ENCODE measurements at places on chromosomes 2 and 18.

DNA sequence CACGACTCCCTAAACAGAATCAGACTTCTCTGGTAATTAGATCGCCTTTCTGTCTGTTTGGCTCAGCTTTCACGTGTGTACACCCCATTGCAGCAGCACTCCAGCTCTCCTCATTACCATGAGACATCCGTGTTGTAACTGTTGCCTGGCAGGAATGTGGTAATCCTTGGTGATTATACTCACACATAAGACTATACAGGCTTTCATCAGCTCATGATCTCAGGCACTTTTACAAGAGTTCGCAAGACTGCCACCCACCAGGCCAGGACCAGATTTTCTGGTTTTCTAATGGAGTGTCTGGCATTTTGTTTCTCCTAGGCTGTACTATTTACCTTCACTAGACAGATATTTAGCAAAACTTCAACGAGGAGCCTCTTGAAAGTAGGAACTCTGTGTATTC is 50.2 kb downstream of the ACVR1 start:
- DNase-seq, result peak; percentile 64

GRCh38 chr2:152950126-152950525 is 231.7 kb downstream of the ARL6IP6 start:
- no peak for DNase-seq

GRCh38 chr2:195674491-195675221 is 17.6 kb downstream of the SLC39A10 start:
- no peak for DNase-seq

GRCh38 chr2:174667250-174667860 is 69.8 kb upstream of the WIPF1 start:
- no peak for DNase-seq

GRCh38 chr18:57806978-57807285 is 3.8 kb upstream of the ATP8B1 start:
- peak; percentile 37 for DNase-seq

DNA sequence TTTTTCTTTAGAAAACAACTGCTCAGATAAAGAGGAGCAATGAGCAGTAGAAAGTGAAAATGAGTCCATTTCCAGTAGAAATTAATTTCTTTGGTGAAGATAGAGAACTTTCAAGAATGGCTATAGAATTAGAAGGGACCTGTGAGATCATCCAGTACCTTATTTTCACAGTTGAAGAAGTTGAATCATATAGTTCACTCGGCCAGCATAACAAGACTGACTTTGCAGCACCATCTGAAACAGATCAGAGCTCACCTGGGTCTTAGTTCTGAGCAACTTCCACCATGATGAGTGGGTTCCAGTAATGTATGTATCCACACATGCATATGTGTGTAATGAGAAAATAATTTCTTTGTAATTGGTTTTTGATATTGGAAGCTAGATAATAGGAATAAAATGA is 58.6 kb downstream of the CERS6 start:
- no peak for DNase-seq

- no peak for DNase-seq
These were observed 2.1 kb downstream of the KLF7 start for GRCh38 chr2:207163756-207164005.

- DNase-seq, result peak; percentile 90
These were observed 181.2 kb downstream of the ATAD2B start for GRCh38 chr2:23745726-23746105.

DNA sequence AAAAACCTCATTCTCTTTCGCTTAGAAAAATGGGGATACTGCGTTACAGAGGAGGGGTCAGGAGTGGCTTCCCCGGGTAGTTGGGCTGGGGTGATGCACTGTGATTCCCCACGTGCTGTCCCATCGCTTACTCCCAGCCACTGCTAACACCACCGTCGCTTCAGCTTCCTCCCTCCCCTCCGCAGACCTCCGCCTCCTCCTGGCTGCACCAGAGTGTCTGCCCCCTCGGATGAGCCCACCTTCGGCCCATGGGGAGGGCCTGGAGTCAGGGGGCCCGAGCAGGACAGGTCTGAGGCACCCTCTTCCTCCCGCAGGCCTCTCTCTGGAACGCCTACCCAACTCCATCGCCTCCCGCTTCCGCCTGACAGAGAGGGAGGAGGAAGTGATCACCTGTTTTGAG is 59.1 kb upstream of the MCFD2 start:
- DNase-seq, result no peak

GRCh38 chr2:104944495-104944894 is 90.6 kb downstream of the POU3F3 start:
- no peak for DNase-seq

DNA sequence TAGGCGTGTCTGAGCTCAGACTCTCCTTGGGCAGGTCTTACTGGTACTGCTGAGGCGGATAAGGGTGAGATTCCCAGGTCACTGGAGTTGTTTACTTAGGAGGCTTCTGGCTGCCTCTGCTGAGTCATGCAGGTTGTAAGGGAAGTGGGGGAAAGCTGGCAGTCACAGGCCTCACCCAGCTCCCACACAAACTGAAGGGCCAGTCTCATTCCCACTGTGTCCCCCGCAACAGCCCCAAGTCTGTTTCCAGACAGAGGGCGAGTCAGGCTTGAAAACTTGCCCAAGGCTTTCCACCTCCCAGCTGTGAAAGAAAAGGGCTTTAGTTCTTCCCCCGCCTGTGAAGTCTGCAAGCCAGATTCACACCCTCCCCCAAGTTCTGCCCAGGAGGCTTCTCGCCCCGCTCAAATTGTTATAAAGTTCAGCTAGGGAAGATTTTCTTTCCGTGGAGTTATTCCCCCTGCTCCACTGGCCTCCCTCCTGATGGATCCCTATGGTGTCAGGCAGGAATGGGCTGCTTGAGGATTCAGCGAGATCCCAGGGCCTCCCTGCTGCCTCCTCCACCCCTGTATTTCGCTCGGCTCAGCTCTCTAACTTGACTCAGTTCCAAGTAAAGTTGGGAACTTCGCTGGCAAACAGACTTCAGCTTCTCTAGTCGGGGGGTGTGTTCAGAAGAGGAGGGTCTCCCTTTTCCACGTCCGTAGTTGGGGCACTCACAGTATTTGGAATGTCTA is 248.6 kb downstream of the NR4A2 start:
- DNase-seq, result no peak

DNA sequence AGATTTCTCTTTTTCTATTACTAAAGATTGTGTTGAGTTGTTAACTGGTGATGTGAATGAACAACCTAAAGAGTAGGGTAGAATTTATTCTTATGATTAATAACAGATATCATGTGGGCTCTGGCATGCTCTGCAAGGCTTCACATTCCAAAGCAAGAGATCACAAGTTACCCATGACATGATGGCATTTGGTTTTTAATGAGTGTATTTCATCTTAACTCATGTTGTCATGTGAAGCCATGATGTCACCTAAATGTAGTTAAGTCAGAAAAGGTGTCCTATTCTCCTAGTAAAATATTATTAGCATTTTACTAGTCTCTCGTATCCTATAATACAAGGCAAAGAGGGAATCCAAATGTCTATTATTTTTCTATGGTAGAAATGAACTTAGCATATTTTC is 678.0 kb downstream of the ARHGAP15 start:
- no peak for DNase-seq

- DNase-seq, result no peak
These were observed 167.1 kb downstream of the PDE1A start for GRCh38 chr2:182259629-182260150.

GRCh38 chr2:25358836-25359235 is 17.1 kb upstream of the DNMT3A start:
- DNase-seq, result no peak

DNA sequence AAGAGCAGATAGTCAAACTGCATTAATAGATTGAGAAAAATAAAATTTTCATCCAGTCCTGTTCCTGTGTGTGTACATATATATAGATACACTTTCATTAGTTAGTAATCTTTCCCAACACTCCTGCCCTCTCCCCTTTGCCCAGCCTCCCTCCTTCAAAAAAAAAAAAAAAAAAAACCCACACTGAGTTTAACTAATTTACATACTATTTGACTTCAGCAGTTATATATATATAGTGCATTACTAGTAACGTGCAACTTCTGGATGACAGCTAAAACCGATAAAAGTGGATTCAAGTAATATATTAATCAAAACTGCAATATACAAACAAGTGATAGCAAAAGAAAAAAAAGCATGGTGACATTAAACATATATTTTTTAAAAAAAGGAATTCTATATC is 1.4 kb downstream of the FIGN start:
- DNase-seq, result no peak

DNA sequence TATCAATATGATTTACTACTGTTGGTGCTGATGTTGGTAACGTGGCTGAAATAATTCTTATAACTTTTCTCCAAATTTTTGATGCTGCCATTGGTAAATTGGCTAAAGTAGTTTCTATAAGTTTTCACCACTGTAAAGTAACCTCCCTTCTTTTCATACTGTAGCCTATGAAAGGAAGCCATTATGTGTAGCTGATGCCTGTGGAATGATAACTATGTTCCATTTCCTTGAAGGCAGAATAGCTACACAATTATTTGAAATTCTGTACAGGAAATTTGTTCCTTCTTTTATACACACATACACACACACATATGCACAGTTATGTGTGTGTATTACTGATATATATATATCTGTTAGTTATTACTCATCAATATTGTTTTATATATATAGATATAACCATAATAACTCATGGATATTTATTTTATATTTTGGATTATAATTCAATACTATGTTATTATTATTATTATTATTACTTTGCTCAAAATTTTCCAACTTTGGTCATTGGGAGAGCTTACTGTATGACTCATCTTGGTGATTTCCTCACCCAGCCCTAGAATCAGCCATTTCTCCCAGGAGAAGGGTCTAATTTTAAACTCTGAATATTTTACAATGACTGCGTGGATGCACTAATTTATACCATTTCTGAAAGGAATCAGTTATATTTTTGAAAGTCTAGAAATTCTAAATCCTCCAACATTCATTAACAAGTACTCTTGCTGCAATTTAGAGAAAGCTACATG is 1677.7 kb downstream of the SUCLG1 start:
- no peak for DNase-seq

DNA sequence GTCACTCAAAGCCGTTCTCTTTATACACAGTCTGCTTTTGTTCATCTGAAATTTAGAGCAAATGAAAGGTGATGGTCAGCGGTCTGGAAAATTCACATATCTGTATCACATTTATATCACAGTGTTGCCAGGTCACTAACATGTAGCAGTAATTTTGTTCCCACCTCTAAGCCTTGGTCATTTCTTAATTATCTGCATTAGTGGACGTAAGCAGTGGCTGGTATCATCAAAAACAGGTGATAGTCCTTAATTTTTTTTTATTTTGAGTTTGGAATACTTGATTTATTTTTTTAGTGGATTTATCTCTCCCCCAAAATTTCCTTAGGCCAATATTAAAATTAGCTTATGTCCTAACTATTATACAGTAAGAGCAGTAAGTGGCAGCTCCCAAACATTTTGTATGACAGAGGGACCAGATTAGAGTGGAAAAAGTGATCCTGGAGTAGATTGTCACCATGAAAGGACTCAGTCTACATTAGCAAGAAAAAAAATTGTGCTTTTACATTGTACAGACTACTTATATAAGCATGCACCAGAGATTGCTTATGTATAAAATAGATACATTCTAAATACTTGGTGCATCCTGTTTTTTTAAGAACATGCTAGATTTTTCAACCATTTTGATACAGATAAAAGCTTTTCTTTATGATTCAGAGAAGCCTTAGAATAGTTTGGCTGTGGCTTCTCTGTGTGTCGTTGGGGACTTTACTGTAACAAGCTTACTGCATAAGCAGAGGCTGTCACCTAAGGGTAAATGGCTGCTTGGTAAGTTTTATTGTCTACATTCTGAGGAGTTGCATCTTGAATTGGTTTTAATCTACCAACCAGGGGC is 65.0 kb downstream of the MAPRE2 start:
- DNase-seq, result no peak

GRCh38 chr2:202375033-202375608 is 1.0 kb upstream of the BMPR2 start:
- no peak for DNase-seq

GRCh38 chr2:201618744-201619662 is 24.3 kb downstream of the TMEM237 start:
- no peak for DNase-seq

DNA sequence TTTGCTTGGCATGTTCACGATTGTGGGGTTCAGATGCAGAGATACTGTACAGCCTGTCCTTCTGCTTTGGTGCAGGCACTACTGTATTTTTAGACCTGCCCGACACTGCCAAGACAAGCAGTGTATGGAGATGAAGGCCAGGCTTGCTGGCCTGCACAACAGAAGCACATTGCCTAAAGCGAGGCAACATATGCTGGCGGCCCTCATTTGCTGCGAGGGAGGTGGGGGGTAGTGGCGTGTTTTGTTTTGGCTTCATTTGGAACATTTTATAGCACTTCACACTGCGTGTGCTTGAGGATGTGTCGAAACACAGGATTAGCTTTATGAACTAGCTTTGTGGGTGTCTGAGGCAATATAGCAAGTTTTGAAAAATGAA is 27.0 kb downstream of the TMEM182 start:
- peak; percentile 81 for DNase-seq

- no peak for DNase-seq
These were observed 37.6 kb downstream of the HJURP start for GRCh38 chr2:233816771-233817170.

- DNase-seq, result no peak
These were observed 1283.2 kb upstream of the NXPH2 start for GRCh38 chr2:140063356-140063755.

GRCh38 chr2:109337221-109337620 is 208.2 kb downstream of the SH3RF3 start:
- no peak for DNase-seq

DNA sequence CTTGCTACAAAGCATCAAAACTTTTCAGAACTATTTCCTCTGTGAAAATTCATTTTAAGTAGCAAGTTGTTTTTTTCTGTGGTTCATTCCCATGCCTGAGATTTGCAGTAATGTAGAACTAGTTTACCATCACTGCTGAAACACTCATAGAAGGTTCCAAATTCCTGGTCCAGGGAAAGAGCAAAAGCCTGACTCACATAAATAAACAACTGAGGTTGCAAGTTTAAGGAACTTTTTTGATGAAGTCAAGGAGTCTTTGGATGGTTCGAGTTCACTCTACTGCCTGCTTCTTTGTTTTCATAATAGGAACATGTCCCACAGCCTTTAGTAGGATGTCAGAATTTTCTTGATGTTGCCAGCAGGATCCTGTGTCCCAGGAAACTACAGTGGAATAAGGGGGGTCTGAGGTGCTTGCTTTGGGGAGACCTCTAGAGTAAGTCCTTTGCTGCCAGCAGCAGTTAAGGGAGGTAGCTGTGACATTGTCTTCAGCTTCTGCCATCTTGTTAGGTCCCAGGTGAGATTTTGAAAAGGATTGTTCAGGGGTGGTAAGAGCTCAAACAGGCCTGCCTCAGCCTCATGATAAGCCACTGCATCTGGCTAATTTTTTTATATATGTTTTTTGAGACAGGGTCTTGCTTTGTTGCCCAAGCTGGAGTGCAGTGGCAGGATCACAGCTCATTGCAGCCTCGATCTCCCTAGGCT is 43.9 kb downstream of the ACSL3 start:
- no peak for DNase-seq

Measured in gastrocnemius medialis (tissue), 4 donors.